ENCODE measurements at places on chromosomes 7 and 10.

- DNase-seq, result no peak
Measured at GRCh38 chr7:107125475-107125874, 43.3 kb upstream of the HBP1 start.

- DNase-seq, result no peak
Measured at GRCh38 chr10:132166216-132166950, 20.4 kb upstream of the DPYSL4 start.

GRCh38 chr7:22140578-22140977 lies 194.9 kb upstream of the CDCA7L start:
- DNase-seq, result no peak

GRCh38 chr7:101650579-101651081 lies 21.5 kb upstream of the MYL10 start:
- no peak for DNase-seq

DNA sequence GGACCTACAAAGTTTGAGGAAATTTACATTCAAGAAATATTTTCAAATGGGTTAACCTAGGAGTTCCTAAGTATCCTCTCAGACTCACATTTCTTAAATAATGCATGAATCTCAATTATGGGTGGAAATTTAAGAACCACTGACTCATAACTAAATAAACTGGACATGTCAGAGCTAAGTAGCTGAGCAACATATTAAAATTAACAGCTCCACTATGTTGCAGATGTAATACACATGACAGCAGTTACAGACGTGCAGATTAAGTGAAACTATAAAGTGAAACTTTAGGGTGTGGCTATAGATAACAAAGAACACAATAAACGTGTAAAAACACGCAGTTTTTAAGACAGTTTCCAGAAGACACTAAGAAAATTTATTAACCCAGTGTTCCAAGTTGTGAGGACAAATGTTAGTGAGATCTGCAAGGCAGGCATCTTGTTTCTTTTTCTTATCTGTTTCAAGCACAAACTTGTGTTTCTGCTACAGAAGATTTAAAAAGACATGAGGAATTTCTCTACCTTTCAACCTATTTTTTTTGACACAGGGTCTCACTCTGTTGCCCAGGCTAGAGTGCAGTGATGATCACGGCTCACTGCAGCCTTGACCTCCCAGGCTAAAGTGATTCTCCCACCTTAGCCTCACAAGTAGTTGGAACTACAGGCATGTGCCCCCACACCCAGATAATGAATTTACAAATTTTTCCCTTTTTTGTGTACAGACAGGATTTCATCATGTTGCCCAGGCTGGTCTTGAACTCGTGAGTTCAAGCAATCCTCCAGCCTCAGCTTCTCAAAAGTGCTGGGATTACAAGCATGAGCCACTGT lies 25.3 kb downstream of the DNMBP start:
- DNase-seq, result no peak

- no peak for DNase-seq
Measured at GRCh38 chr7:98811299-98811698, 58.5 kb downstream of the TMEM130 start.

DNA sequence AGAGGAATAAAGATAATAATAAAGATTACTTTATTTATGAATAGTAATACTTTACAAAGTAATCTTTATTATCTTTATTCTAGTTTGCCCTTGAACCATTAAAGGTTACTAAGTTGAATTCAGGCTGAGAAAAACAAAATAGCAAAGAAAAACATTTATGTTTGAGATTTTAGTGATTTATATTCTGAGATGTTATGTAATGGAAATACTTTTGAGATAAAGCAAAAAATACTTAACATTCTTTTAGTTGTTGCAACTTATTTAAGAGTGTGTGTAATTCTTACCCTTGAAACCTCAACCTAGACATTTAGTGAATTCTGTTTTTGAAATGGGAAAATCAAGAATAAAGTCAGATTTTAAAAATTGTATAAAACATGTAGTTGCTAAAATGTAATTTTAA lies 40.0 kb downstream of the MINPP1 start:
- no peak for DNase-seq

DNA sequence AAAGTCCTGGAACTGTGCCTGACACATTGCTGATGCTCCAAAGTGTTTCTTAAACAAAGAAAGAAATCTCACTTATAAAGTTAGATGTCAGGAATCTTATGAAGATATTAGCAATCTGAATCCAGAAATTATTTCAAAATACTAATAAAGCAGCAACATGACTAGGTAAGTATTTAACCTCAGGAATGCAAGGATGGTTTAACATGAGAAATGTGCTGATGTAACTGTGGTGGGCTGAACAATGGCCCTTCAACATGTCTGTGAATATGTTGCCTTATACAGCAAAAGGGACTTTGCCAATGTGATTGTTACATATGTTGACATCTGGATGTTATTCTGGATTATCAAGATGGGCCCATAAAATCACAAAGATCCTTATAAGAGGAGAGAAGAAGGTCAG lies 87.1 kb downstream of the TEX36 start:
- no peak for DNase-seq
